Skeletal muscle cell (primary cell): ENCODE measurements at places on chromosomes 4 and X.

GRCh38 chr4:158282252-158282651 lies 72.0 kb downstream of the TMEM144 start:
- DNase-seq: peak; percentile 55

GRCh38 chrX:21151051-21151450 lies 223.2 kb upstream of the CNKSR2 start:
- no peak for DNase-seq

DNA sequence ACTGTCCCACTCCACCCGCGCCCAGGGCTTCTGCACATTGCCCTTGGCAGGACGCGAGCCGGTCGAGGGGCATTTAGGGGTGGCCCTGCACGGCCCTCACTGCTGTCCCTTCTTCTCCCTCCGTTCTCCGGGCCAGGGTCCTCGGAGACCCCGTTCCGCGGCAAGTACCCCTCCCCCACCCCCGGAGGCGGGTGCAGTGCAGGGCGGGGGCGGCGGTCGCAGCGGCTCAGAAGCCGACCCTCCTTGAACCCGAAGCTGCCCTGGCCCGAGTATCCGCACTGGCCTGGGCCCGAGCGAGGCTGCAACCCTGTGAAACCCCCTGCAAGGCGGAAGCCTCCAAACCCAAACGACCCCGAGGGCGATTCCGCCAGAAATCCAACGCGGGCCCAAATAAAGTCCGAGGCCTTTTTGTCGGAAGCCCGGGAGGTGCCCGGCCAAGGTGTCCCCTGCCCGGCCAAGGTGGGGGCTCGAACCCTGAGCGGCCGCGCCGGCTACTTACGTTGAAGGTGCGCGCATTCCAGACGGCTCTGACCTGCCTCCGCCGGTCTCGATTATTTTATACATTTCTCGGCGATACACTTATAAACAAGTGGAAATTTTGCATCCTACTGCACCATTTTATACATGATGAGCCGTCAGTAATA lies 53.1 kb upstream of the TMEM33 start:
- DNase-seq: no peak

DNA sequence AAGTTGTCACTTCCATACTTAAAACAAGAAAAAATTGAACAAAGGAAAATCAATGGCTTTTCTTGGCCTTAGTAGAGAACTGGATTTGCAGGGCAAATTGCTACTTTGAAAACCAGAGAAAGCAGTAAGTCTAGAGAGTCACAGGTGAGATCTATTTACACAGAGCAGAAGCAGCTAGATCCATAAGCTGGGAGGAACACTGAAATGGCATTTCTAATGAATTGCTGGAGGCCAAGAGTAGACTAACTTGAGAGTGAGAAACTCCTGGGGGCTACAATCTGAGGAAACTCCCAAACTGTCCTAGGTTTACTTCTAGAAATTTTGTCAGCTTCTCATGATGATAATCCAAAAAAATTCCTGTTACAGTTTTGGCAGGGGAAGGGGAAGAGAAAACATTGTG lies 133.3 kb downstream of the SPCS3 start:
- no peak for DNase-seq

DNA sequence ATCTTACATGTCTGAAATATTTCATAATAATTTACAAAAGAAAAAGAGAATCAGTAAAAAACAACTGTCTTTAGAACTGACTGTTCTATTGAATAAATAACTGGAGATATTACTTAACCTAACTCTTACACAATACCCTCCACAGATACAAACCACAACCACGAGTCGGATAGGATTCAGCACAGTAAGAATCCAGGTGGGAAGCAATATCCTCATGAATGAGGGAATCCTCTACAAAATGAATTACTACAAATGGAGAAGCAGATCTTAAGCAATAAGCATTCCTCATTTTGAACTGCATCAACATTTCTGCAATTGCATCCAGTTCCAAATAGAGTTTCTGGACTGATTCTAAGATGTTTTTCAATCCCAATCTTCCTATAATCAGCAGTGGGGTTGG lies 227.1 kb downstream of the SH2D1A start:
- DNase-seq: peak; percentile 47

- DNase-seq: no peak
These were observed 170.0 kb downstream of the IL1RAPL1 start for GRCh38 chrX:28757290-28757689.

GRCh38 chr4:65502131-65502701 lies 168.1 kb downstream of the EPHA5 start:
- peak; percentile 40 for DNase-seq

- DNase-seq: no peak
These were observed 35.5 kb downstream of the TBC1D9 start for GRCh38 chr4:140720387-140721304.

GRCh38 chrX:7891928-7892327 lies 35.3 kb downstream of the PNPLA4 start:
- no peak for DNase-seq

- DNase-seq: no peak
These were observed 70.0 kb downstream of the MGST2 start for GRCh38 chr4:139735381-139736273.

- DNase-seq: no peak
These were observed 117.1 kb upstream of the AP1S2 start for GRCh38 chrX:15971696-15972095.

DNA sequence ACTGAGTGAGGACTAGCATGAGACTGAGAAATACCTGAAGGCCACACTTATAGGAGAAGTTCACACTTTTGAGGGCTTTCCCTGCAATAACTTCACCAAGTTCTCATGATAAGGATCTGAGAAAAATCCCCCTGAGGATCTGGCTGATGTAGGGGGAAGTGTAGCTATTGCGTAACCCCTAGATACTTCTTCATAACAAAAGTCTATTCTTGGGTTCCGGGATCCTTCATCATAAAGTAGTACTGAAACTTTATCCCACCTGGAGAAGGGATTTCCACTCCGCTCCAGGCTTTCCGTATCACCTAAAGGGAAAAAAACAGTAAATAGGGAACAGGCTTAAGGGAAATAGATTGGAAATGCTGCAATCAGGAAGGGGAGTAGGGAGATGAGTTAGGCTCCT lies 13.3 kb downstream of the USP27X start:
- DNase-seq: no peak

DNA sequence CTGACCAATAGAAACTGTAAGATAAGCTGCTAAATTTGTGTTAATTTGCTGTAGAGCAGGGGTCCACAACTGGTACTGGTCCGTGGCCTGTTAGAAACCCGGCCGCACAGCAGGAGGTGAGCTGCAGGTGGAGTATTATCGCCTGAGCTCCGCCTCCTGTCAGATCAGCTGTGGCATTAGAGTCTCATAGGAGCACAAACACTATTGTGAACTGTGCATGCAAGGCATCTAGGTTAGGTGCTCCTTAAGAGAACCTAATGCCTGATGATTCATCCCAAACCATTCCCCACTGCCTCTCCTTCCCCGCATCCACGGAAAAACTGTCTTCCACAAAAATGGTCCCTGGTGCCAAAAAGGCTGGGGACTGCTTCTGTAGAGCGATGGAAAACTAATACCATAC lies 19.7 kb downstream of the FBXW7 start:
- no peak for DNase-seq

- DNase-seq: no peak
These were observed 187.8 kb upstream of the NR3C2 start for GRCh38 chr4:148630051-148630450.

GRCh38 chrX:151609222-151609621 lies 45.7 kb downstream of the PASD1 start:
- no peak for DNase-seq

DNA sequence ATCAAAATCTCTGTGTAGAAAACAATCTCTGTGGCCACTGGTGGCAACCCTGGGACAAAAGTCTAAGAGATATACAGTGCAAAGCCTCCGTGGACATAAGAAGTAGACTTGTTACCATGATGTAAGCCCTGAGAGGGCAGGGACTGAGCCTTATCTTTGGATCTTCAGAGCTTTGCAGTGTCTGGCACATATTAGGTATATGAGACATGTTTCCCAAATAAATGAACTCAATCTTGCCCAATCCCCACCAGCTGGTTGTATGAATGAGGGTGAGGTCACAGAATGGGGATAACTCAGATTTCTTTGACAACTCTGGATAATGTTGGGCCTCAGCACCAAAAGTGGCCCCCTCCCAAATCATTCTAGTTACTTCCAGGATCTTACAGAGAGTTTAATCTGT lies 511.4 kb upstream of the DIPK2B start:
- DNase-seq: no peak

- DNase-seq: peak; percentile 20
These were observed 24.2 kb upstream of the GDPD2 start for GRCh38 chrX:70398899-70399298.

- DNase-seq: no peak
These were observed 617 bp upstream of the MRFAP1L1 start for GRCh38 chr4:6710282-6710681.

DNA sequence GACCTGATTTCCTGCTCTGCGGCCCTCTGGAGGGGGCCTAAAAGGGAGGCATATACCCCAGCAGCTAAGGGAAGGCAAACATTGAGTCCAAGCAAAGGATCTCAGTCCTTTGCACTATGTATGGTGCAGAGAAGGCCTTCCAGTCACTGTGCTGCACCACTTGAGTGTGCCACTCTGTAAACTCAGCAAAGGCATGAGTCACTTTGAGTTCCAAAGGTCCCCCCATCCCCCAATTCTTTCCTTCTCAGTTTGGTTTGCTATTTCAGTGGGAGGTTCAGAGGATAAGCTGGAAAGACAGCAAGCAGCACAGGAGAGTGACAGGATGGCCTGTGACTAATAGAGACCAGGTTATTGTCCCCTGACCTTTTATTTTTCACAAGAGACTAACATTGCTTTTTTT lies 131.3 kb downstream of the FHDC1 start:
- DNase-seq: peak; percentile 9

GRCh38 chrX:24842486-24842885 lies 148.8 kb downstream of the POLA1 start:
- no peak for DNase-seq

GRCh38 chr4:188023682-188024081 lies 28.1 kb downstream of the ZFP42 start:
- DNase-seq: no peak

- no peak for DNase-seq
These were observed 1112.1 kb upstream of the PRKX start for GRCh38 chrX:4825550-4825949.

DNA sequence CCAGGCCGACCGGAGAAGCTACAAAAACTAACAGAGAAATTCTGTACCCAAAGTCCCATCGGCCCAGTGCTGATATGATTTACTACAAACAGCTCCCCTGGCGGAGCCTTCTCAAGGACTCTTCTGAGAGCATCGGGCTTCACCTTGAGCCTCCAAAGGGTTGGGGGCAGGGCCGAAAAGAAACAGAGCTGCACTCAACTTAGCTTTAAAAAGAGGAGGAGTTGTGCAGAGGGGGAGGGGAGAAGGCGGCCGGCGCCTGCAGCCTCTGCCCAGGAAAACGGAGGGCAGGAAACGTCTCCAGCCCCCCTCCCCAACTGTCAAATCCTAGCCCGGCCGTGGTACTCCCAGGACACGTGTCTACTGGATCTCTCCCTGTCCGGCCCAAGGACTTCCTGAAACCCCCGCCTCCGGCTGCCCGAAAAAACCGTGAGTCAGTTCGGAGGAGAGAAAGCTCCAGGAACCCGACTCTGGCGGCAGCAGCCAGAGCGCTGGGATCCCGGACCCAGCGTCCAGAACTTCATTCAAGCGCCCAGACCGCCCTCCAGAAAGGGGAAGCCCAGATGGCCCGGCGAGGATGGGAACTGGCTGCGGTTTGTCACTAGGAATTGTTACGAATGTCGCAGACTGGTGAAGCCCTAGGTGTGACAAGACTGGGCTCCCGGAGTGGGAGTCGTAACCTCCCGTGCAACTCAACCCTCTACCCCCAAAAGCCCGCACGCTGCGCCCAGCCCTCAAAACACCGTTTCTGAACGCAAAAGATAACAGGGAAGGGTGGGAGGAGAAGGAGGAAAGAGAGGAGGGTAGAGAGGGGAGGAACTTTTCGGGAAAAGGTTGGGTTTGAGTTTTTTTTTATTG lies 973 bp downstream of the ADAMTS3 start:
- DNase-seq: peak; percentile 55

GRCh38 chr4:59848457-59848856 lies 1351.7 kb upstream of the ADGRL3 start:
- DNase-seq: no peak
